ENCODE measurements at places on chromosomes 7 and 10. TPM values are rescaled to one million over a fixed set of nuclear protein-coding genes. Genes with fewer than 3 reads are reported as not detected.
A peak's percentile ranks its signal among the peaks of the same experiment; 100 is the strongest.

DNA sequence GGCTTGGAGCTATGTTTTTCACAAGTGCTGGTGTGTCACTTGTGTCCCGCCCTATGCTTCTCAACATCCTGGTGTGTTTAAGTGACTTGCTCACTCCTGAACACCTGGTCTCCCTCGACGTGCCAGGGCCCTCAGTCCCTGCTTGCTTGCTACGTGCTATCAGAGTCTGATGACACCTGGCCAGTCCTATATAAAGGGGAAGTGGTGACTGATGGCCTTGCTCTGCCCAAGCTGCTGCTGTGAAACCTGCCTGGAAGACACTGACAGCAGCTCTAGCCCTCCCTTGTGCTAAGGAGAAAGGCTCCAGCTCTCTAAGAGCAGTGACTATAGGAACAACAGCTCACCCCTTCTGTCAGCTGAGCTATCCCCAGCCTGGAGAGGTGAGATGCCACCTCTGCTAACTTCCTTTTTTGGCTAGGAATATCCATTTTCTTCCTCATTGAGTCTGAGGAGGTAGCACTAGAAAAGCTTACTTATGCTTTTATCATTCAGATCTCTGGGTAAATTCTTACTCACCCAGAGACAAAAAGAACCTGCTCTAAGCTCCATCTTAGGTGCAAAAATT is 77.2 kb upstream of the PLXNA4 start:
- no peak for DNase-seq

DNA sequence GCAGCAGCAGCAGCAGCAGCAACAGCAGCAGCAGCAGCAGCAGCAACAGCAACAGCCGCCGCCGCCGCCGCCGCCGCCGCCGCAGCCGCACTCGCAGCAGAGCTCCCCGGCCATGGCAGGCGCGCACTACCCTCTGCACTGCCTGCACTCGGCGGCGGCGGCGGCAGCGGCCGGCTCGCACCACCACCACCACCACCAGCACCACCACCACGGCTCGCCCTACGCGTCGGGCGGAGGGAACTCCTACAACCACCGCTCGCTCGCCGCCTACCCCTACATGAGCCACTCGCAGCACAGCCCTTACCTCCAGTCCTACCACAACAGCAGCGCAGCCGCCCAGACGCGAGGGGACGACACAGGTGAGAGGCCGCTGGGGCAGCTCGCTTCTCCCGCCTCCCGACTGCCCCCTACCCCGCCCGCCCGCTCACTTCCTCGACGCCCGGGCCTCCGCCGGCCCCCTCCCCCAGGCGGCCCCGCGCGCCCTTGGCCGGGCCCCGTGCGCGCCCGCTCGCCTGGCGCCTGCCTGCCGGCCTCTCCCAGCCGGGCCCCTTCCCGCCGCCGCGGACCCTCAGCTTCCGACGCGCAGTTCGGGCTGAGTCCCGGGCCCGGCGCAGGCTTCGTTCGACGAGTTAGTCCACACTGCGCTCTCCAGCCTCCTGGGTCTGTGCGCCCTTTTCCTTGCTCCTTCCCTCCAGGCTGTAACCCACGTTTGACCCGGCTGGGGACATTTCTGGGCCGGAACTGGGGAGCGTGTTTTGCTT is 882 bp downstream of the DLX6 start:
- peak; percentile 52 for DNase-seq

- no peak for DNase-seq
Measured at GRCh38 chr7:30879139-30880124, 32.2 kb upstream of the AQP1 start.

GRCh38 chr7:32928785-32929298 is 28.4 kb upstream of the FKBP9 start:
- DNase-seq: no peak

- no peak for DNase-seq
Measured at GRCh38 chr10:101261702-101262101, 32.4 kb upstream of the LBX1 start.

- no peak for DNase-seq
Measured at GRCh38 chr7:102425639-102426267, 7.6 kb upstream of the ORAI2 start.

GRCh38 chr10:30751678-30752331 is 122.3 kb upstream of the LYZL2 start:
- peak; percentile 82 for DNase-seq

- no peak for DNase-seq
Measured at GRCh38 chr7:86768394-86768793, 124.7 kb downstream of the GRM3 start.

DNA sequence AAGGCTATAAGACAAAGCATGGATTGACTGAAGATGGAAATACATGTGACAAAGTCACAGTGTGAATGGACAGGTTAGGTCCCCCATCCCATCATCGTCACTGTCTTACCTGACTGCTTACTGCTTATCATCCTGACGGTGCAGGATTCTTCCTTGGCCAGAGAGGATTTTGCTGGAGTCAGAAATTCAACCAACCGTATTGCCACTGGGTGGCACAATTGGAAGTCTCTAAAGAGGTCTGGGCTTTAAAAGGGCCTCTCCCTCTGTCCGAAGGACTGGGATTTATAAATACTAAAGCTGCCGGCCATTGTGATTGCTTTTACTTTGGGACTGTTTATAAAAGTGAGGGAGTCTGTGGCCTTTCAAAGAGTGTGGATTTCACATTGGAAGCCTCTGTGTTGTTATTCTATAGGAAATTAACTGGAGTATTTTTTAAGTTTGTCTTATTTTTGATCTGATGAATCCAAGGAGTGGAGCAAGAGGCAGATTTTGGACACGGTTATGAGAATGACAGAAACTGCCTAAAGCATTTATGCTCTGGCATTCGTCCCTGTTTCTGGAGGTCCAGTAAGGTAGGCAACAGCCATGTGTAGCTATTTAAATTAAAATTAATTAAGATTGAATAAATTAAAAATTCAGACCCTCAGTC is 113.3 kb upstream of the CREB5 start:
- DNase-seq: peak; percentile 57

DNA sequence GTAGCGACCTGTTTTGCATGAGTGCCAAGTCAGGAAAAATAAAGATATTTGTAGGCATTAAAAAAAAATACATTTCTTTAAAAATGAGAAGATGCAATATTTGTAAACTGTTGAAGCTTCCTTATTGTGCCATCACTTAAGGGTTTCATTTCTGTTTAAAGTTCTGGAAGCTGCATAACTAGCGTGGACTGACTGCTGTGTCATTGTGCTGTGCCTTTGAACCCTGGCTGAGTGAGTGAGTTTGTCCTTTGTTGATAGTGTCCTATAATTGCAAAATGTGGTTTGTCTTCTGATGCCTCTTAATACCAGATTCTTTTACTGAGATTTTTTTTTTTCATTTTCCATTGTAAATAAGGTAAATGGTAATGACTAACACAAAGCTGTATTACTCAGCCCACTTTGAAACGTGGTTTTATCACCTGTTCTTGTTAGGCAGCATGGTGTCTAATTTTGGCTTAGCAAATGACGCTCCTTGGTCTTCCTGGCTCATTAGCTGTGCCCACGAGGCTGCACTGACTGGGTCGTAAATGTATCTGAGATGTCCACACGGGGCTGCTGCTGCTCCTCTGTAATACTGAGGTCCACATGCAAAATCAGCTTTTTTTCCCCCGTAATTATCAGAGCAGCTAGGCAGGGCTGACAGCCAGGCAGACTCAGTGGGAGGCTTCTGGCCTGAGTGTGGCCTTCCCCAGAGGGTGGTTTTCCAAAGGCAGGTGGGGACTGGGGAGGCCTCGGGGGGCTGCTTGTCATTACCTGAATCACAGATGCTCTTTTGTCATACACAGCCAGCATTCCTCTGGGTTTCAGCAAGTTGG is 14.8 kb downstream of the ZSCAN25 start:
- DNase-seq: peak; percentile 9

DNA sequence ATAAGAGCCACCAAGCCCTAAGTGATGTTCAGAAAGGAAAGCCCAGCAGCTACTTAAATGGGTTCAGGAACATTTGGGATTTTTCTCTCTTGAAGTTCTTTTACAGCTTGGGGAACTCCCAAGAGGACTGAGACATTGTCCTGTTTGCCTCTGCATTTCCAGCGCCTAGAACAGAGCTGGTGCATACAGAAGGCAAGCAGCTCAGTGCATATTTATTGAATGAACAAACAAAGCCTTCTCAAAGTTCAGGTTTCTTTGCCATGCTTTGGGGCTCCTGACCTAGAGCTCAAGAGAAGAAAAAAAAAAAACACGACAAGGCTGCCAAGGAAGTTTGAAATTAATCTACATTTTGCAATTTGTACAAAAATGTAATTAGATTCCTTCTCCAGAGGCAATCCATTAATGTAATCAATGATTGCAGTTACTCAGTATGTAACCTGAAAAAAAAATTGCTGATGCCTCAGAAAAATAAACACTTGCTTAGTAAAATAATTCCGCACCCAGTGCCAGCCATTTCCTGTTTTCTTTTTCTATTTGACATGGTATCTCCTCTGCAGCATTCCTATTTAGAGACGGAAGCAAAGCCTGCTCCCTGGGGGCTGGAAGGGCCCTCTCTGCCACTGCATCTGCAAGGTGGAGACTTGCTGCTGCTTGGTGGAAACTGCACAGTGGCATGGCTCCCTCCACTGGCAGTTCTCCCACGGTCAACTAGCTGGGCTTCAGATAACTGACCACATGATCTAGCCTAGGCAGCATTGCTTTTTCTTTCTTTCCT is 157.3 kb downstream of the TMEM178B start:
- peak; percentile 37 for DNase-seq

DNA sequence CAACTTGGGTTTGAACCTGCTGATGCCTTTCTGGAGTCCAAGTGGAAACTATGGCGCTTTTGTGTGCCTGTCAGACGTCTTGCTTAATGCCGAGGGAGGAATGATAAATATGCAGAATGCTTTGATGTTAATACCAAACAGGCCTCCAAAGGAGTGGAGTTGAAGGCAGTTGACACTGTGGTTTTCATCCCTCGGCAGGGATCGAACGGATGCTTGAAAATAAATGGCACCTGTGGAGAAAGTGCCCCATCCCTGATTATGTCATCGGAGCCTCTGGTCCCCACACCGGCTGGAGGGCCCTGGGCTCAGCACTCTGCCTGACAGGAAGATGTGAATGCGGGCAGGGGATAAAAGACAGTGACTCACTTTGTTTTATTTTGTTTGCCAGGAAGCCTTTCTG is 148.7 kb upstream of the GPR26 start:
- DNase-seq: peak; percentile 41

- DNase-seq: no peak
Measured at GRCh38 chr7:115802415-115802814, 228.1 kb downstream of the TFEC start.

GRCh38 chr7:36288501-36288900 is 101.2 kb upstream of the ANLN start:
- no peak for DNase-seq

- no peak for DNase-seq
Measured at GRCh38 chr7:81688622-81689411, 81.0 kb downstream of the HGF start.

DNA sequence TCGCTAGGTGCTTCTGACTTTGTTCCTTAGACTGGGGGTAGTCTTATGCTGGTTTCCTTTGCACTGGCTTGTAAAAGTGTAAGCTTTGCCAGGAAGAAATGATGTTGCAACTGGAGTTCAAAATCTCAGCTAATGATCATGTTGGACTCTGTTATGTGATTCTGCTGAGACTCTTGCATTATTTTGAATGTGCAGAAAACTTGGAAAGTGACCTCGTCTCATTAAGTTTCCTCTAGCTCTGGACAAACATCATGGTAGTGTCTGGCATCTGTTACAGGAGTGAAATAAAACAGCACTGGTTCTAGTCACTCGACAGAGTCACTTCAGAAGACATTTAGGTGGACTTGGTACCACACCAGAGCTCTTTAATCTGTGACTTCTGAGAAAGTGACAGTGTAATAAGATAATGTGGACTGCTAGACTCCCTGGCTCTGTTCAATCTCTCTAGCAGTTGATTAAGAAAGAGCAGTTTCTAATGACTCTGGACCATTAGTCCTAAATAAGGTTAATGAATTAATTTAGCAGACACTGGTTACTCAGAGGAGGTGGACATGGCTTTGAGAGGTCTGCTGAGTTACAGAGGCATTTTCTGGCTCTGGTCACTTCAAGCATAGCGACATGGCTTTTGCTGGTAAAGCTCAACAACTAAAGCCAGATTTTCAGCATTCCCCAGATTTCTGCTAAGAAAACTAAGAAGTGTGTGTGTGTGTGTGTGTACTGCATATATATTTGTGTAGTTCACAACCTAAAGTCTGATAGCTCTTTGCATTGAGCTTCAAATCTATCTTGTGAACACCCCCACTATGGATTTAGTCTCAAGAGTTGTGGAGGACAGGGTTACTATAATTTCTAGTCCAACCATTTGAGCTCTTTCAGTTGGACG is 2.0 kb downstream of the NRP1 start:
- DNase-seq: no peak

DNA sequence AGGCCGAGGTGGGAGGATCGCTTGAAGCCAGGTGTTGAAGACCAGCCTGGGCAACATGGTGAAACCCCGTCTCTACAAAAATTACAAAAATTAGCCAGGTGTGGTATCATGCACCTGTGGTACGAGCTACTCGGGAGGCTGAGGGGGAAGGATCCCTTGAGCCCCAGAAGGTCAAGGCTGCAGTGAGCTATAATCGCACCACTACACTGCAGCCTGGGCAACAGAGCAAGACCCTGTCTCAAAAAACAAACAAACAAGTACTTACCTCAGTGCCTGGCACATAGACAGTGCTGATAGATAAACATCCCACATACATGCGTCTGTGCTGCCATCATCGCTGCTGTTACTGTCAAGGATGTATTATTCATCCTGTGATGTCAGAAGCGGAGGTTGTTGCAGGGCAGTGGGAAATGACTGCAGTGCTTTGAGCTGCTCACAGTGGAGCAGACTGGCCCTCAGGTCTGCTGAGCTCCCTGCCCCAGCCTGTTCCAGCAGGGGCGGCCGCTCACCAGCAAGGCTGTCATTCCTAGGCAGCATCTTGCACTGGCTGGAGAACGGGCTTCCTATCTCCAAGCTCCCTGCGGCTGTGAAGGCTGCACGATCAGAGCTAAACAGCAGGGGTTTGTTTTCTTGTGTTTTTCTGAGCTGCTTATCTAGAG is 18.6 kb downstream of the FOXK1 start:
- peak; percentile 25 for DNase-seq

- no peak for DNase-seq
Measured at GRCh38 chr7:77893813-77894212, 95.2 kb downstream of the PHTF2 start.

DNA sequence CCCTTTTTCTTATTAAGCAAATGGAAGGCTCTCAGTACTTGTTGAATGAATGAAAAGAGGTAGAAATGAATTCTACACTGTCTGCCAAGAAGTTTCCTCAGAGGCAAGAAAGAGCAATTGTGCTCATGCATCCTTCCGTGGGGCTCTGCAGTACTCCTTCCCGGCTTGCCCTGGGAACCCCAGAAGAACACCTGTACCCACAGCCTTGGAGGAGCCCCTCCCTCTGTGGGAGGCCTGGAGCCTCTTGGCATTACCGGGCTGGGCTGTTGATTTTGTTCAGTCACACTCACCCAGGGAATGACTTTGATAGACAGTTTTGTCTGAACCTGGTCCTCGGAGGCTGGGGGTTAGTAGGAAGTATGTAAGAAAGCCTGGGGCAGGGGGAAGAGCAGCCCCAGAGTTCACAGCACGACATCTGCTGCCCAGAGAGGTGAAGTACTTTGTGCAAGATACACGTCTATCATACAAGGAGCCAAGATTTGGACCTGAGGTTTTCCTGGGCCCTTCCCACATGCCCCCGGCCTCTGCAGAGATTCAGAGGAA is 134.8 kb upstream of the GDF10 start:
- DNase-seq: no peak

GRCh38 chr7:158500651-158501052 is 87.0 kb downstream of the PTPRN2 start:
- DNase-seq: no peak

Gene MARVELD1
- total RNA-seq: 47.5 TPM

Gene AKR1D1
- total RNA-seq: not detected

Gene PLAC9
- total RNA-seq: 3.8 TPM

Gene PAX4
- total RNA-seq: not detected

Gene MRLN
- not detected for total RNA-seq

Gene PKD2L1
- not detected for total RNA-seq

Gene SMKR1
- total RNA-seq: 0.56 TPM

Gene GRID2IP
- not detected for total RNA-seq

Gene SYT15
- not detected for total RNA-seq

Data from MG63 (cell line).